Stimulated activated CD4-positive, alpha-beta T cell treated with anti-CD3 and anti-CD28 coated beads, Interleukin-2, amount 100 ng/mL, for 24 hours (primary cell): ENCODE measurements at places on chromosomes 16 and 17.

DNA sequence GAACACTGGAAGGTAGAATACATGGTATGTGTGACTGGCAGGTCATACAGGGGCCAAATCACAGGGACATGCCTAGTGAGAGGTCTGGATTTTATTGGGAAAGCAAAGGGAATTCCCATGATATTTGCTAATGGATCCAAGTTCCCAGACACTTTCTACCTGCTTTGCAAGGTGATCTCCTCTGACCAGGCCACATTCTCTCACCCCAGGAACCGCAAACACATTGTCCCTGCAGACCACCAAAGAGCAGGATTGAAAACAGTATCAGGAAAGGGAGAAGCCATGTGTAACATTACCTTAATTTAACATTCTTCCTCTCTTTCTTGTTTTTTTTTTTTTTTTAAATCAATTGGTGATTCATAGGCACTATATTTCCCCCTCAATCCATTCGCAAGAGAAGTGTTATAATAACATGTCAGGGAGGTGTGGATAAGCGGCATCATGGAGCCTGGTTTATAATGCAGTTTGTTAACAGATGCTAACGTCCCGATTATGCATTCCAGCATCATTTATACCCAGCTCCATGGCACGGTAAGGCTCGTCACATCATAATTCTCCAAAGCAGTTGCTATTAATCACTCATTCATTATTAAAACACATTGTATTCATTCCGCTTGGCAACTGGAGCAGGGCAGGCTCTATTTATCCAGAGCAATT lies 155.1 kb upstream of the CCL2 start:
- DNase-seq: no peak

DNA sequence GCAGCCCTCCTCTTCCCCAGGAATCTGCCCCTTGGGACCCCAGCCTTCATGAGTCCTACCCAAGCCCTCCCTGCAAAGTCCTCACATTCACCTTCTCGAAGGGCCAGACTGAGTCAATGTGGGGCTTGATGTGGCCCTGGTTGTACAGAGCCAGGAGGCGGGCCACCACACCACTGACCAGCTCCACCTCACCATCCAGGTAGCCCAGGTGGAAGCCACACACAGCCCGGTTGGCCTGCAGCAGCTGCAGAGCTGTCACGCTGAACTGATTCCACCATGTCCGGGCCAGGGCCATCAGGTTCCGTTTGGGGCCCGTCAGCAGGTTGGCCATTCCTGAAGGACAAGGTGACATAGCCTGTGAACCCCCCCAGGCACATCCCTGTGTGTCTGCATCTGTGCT lies 6.0 kb downstream of the VAT1 start:
- DNase-seq: no peak

GRCh38 chr17:78834571-78834970 lies 6.0 kb downstream of the USP36 start:
- no peak for DNase-seq

DNA sequence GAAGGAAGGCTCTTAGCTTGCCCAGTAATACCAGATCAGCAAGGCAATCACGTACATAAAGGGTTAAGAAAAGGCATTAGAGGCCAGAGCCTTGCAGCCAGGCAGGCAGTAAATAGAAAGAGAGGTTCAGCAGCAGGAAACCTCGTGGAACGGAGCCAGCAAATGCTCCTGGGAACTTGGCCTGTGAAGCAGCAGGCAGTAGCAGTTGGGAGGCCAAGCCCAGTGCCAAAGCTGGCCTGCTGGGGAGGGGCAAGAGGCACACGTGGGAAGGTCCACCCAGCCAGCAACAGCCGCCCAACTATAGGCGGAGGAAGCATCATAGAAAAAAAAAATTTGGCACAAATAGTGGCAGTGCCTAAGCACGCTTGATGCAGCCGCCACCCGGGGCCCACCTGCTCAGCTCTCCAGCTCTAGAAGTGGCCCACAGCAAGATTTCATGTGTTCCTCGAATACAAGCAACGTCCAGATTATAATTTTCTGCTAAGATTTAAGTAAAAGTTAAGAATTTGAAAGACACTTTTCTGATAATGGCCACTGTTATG lies 2339.5 kb downstream of the TP53TG3F start:
- no peak for DNase-seq

DNA sequence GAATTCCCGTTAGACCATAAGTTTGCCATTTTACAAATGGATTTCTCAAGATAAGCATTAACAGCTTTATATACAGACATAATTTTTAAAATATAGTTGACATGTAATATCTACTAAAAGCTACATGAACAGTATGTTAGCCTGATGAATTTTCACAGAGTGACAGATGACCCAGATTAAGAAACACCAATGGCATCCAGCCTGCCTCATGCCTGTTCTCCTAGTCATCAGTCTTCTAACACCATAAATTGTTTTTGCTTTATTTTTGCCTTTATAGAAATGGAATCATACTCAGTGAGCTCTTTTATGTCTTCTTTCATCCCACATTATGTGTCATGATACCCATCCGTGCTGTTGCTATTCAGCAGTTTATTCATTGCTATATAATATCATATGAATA lies 80.0 kb downstream of the ATF7IP2 start:
- no peak for DNase-seq

- DNase-seq: no peak
Observed at GRCh38 chr17:54620399-54620978, 280.2 kb upstream of the TOM1L1 start.

- no peak for DNase-seq
Observed at GRCh38 chr17:250487-251300, 69.2 kb upstream of the DOC2B start.

GRCh38 chr17:38444151-38444550 lies 15.9 kb downstream of the ARHGAP23 start:
- DNase-seq: peak; percentile 66

GRCh38 chr16:57791195-57791892 lies 10.9 kb downstream of the KIFC3 start:
- no peak for DNase-seq

DNA sequence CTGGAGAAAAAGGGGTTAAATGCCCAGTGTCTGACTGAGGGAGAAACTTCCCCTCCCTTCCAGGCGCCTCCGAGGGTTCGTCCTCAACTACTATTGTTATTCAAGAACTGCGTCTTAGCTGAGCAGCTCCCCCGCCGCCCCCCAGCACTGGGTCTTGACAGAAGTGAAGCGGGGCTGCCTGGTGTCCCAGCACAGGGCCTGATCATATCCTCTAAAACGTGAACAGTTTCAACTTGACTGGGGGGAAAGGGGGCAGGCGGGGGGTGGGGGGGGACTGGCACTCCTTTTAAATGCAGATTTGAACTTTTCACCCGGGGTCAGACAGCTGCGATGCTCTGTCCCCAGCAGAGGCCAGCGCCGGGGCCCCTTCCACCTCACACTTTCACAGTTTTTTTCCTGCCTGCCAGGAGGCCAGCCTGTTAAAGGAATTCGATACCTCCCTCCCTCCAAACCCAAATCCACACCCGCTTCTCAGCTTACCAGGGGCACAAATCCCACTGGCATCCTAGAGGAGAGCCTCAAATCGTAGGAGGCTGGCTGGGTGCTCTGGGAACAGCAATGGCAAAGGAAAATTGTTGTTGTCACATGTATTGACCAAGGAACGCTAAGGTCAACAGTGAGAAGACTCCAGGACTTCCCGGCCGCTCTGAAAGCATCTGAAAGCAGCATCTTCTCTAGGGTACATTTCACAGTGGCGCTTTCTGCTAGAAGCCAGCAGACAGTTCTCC lies 14.5 kb downstream of the ZFHX3 start:
- no peak for DNase-seq

DNA sequence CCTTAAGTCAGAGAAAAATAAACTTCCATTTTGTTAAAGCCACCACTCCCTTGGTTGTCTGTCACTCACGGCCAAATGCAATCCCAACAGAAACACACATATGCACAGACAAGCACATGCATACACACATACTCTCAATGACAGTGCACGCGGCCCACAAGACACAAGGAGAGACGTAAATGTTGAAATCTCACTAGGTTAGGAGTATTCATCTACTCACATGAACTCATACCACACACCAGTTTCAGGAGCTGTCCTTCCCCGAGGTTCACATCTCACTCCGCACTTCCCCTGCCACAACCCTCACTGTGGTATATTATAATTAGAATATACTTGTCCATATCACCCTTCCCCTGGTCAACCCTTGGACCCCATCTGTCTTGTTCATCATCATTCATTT lies 30.5 kb upstream of the CRYBA1 start:
- DNase-seq: no peak

DNA sequence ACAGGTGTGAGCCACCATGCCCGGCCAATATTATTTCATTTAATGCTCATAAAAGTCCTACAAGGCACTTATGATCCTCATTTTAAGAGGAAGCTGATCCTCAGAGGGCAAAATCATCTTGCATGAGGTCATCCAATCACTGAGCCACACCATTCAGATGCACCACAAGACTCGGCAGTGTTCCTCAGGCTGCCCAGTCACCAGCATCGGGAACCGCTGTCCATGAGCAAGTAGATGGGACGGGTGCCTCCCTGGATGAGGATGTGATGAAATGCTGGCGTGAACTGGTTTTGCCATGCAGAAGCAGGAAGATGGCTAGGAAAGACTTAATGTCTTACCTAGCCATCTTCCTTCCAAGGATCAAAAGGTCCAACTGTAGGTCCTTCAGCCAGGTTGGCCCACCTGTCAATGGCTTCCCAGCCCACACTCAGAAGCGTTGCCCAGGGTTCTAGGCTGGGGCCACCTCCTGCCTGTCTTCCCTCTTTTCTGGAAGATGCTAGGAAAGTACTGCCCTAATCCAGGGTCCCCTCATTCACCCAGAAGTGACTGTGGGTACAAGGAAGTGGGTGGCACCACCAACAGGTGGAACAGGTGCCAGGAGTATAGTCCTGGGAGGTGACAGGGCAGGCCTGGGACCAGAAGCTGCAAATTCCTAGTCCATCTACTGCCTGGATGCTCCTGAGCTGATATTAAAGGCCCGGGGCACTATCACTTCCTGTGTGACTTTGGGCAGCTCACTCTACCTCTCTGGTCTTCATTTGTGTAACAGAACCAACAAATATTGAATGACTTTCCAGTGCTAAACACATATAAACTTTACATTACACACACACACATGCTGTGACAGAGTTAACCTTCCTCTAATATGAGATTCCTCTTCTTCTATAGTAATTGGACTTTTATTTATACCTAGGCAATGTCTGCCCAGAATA lies 32.2 kb upstream of the CRYBA1 start:
- no peak for DNase-seq

GRCh38 chr16:4217204-4218131 lies 24.4 kb downstream of the SRL start:
- no peak for DNase-seq

DNA sequence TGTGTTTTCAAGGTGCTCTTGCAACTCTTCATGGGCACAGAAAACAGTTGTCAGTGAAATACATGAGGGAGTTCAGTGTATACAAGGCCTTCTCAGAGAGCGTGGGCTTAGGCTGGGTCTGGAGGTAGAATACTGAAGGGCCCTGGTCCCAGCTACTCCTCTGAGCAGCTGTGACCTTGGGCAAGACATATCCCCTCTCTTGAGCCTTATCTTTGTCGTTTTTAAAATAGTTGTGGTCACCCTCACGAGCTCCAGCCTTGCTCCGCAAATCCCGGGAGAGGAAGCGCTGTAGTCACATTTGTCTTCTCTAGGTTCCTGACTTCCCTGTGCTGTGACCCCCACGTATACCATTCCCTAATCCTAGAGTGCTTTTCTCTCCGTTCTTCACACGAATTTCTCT lies 3.6 kb downstream of the ZNRF1 start:
- no peak for DNase-seq

DNA sequence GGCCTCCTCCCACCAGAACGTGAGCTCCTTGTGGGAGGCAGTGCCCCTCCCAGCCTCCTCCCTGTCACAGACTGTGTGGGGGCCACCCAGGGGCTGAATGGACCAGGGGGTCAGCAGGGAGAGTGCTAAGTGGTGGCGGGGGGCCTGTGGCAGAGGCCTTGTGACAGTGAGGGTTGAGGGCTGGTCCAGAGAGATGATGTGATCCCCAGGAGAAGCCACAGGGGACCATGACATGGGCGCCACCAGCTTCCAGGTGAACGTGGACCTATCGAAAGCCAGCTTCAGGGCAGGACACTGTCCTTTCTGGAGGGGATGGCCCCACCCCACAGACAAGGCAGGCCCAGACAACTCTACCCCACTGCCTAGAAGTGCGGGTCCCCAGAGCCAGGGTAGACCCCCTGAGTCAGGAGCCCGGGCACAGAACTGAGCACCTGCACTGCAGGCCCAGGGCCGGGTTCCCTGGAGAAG lies 3.1 kb downstream of the SPSB3 start:
- DNase-seq: no peak

DNA sequence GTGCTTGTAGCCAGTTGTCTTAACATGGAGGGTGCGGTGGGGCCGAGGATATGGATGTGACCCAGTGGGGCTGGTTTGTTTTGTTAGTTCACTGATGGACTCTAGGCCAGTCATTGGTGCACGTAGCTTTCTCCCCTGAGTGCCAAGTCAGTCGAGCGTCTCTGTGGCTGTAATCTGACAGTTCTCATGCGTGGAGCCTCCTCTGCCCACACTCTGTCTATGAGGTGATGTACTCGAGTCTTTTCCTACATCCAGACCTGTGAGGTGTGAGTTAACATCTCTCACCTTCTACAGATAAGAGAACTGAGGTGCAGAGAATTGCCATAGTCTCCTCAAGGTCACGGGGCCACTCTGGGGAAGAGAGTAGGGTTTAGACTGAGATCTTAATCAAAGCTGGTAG lies 90.2 kb downstream of the MARCHF10 start:
- DNase-seq: no peak

GRCh38 chr17:13920413-13920812 lies 148.9 kb upstream of the COX10 start:
- DNase-seq: no peak

GRCh38 chr16:27304881-27305745 lies 8.7 kb upstream of the IL4R start:
- no peak for DNase-seq

DNA sequence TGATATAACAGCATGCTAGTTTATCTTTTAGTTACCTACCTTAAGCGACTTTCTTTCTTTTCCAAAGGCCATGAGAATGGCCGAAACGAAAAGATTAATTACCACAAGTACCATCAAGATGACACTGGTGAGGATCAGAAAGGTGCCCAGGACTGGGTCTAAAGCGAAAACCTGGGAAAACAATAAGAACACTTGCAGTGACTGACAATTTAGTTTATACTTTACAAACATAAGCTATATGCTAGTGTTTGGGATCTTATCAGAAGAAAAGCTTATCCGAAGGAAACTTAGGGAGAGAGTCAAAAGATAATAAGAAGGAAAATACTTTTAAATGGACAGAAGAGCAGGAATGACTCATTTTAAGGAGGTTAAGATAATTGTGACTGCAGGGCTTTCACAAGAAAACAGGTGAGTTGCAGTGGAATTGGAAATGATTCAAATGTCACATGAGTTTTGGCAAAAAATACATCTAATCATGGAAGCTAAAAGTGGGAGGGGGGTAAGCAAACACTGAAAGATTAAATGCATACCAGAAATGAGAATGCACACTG lies 34.8 kb downstream of the IST1 start:
- no peak for DNase-seq

DNA sequence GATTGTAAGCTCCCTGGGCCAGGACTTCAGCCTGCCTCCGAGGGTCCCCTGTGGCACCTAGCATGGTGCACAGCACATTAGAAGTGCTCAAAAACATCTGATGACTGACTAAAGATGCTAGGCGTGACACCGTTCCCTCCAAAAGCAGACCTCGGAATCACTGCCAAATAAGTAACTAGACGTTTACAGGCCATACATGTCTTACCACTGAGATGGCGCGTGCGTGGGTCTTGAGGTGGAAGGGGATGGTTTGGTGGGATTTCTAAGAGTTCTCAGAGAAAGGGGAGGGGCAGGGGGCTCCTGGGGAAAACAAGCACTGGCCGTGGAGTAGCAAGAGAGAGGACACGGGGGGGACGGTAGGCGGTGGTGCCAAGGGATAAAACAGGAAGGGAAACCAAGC lies 12.4 kb downstream of the MPO start:
- no peak for DNase-seq

GRCh38 chr17:28216528-28216927 lies 102.5 kb upstream of the TMEM97 start:
- no peak for DNase-seq
